ENCODE measurements at places on chromosomes 4 and X. TPM values are rescaled to one million over a fixed set of nuclear protein-coding genes. Genes with fewer than 3 reads are reported as not detected.

The FGF16 gene
- polyA plus RNA-seq = not detected

The PAK3 gene
- 0.16 TPM for polyA plus RNA-seq

The ADRA2C gene
- 0.20 TPM for polyA plus RNA-seq

The SGCB gene
- polyA plus RNA-seq = 23.3 TPM

The STARD8 gene
- 2.1 TPM for polyA plus RNA-seq

The STAP1 gene
- not detected for polyA plus RNA-seq

The NAAA gene
- polyA plus RNA-seq = 26.0 TPM

The FAM9B gene
- not detected for polyA plus RNA-seq

The IL2 gene
- not detected for polyA plus RNA-seq

The SORCS2 gene
- polyA plus RNA-seq = 0.59 TPM

The RAB40AL gene
- 0.39 TPM for polyA plus RNA-seq

The USP27X gene
- 3.0 TPM for polyA plus RNA-seq

The XIAP gene
- 18.6 TPM for polyA plus RNA-seq

The SLIT2 gene
- polyA plus RNA-seq = 33.2 TPM

The UGT8 gene
- 0.02 TPM for polyA plus RNA-seq

The CNGA1 gene
- 0.04 TPM for polyA plus RNA-seq

The DRD5 gene
- polyA plus RNA-seq = not detected

The ENOX2 gene
- polyA plus RNA-seq = 17.5 TPM

The C4orf36 gene
- 3.0 TPM for polyA plus RNA-seq

The UTP3 gene
- polyA plus RNA-seq = 10.4 TPM

The OPHN1 gene
- polyA plus RNA-seq = 5.9 TPM

The AMTN gene
- not detected for polyA plus RNA-seq

The ZFP92 gene
- 0.36 TPM for polyA plus RNA-seq

The IL9R gene
- polyA plus RNA-seq = 0.06 TPM

The MAB21L2 gene
- not detected for polyA plus RNA-seq

The ZIC3 gene
- not detected for polyA plus RNA-seq

The GABRB1 gene
- not detected for polyA plus RNA-seq

The TAPT1 gene
- 7.8 TPM for polyA plus RNA-seq

The LRP2BP gene
- 0.15 TPM for polyA plus RNA-seq

The ASB11 gene
- not detected for polyA plus RNA-seq

The ARMCX2 gene
- polyA plus RNA-seq = 54.5 TPM

The CDS1 gene
- polyA plus RNA-seq = 0.01 TPM

The SNCA gene
- 0.50 TPM for polyA plus RNA-seq

The KCND1 gene
- polyA plus RNA-seq = 0.83 TPM

The SLC6A8 gene
- polyA plus RNA-seq = 8.3 TPM

The VCX2 gene
- not detected for polyA plus RNA-seq

The TRIML2 gene
- not detected for polyA plus RNA-seq

The PHEX gene
- polyA plus RNA-seq = 0.17 TPM

The RAB41 gene
- polyA plus RNA-seq = not detected

The REELD1 gene
- polyA plus RNA-seq = not detected

The MAGEB16 gene
- not detected for polyA plus RNA-seq

The PGAM4 gene
- 0.53 TPM for polyA plus RNA-seq

The CLDN2 gene
- polyA plus RNA-seq = not detected

The CFAP47 gene
- polyA plus RNA-seq = not detected

The KLB gene
- polyA plus RNA-seq = not detected

The SMIM31 gene
- polyA plus RNA-seq = not detected

The COQ2 gene
- polyA plus RNA-seq = 14.5 TPM

The LDB2 gene
- 79.7 TPM for polyA plus RNA-seq

The CD99 gene
- 434 TPM for polyA plus RNA-seq

The TMPRSS11E gene
- not detected for polyA plus RNA-seq

The BGN gene
- polyA plus RNA-seq = 487 TPM

Data from BJ (cell line).